ENCODE measurements at places on chromosomes 11 and 22.
A peak's percentile ranks its signal among the peaks of the same experiment; 100 is the strongest.

- DNase-seq, result no peak
These were observed 37.6 kb downstream of the CLDN25 start for GRCh38 chr11:113817162-113817561.

DNA sequence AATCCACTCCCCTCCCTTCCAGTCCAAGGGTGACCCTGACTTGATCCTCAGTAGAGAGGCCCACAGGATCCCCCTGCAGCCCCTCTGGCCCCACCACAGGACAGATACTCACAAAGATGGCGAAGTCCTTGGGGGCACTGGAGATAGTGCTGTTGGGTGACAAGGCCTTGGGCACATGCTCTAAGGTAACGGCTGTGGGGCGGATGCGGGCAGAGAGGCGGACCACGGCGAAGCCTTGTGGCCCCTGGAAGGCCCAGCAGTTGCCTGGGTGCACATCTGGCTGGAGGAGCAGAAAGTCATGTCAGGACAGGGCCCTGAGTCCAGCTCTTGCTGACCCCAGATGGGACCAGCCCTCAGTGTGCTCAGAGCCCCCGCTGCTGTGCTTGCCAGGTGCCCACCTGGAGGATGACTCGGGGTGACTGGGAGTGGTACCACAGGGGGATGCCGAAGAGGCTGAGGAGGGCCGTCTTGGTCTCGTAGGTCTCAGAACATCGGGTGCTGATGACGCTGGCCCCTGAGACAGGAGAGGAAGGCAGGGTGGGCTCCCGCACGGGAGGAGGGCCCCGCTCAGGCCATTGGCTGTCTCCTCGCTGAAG, 17.2 kb downstream of the SUN2 start:
- DNase-seq, result no peak

DNA sequence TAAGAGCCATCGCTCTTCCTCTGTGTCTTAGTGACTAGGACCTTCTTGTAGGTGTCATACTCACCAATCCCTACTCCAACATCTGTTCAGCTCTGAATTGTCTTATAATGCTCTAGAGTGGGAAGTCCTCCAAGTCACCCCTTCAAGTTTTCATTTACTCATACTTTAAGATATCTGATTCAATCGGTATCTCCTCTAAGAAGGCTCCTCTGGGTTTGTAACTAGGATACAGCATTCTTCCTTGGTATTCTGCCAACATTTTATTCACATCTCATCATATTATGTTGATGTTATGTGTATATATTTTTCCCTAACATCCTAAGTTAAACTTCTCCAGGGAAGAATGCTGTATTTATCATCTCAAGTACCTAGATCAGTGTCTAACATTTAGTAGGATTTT, 662.1 kb downstream of the NTM start:
- DNase-seq, result no peak

DNA sequence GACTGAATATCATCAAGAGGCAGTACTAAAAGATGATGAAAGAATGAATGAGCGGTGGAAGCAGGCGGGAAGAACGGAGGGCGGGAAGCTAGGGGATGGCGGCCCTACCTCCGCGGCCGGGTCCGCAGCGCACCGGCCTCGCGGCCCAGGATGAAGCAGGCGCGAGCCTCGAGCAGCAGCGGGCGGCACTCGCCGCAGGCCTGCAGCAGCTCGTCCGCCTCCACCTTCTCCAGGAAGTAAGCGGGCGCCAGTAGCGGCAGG, 3.4 kb downstream of the KLHL35 start:
- DNase-seq, result no peak

DNA sequence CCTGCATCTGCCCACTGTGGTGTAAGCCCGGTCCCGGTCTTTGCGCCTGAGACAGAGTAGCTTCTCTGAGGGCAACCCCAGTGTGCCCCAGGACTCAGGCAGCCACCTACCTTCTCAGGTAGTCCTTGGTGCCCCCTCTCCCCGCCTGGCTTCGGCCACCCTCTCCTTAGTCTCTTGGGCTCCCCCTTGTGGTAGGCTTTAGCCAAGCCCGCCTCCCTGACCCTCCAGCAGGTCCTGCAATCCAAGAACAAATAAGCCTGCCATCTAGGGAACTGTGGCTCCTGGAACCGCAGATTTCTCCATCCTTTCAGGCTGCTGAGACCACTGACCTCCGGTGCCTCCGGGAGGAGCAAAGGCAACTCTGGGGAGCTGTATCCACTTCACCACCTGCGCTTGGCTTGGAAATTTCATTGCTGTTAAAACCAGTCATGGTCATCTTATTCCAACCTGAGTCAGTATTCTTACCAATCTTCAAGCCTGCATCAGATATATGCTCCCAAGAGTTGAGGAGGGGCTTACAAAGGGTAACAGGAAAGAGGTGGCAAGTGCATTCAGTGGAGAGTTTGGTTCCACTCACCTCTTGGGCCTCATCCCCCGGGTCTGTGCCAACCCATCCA, 52.8 kb upstream of the TENM4 start:
- DNase-seq, result peak; percentile 3

- no peak for DNase-seq
These were observed 51.9 kb upstream of the PTPRJ start for GRCh38 chr11:47928426-47928825.

DNA sequence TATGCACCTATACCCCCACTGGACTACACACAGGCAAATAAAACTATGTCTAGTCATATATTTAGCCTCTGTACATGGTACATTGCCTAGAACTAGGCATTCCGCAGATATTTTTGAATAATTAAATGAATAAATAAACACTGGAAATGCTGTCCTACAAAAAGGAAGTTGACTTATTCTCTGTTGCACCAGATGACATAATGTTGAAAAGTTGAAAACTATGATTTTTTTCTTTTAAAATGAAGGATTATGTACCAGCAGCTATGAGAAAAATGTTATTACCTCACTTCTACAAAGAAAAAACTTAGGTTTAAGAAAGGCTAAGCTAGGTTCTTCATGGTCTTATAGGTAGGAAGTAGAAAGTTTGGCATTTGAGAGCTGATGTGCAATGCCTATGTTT, 856.6 kb downstream of the METTL15 start:
- DNase-seq, result no peak

- no peak for DNase-seq
These were observed 74.9 kb upstream of the CAPRIN1 start for GRCh38 chr11:33976495-33977199.

DNA sequence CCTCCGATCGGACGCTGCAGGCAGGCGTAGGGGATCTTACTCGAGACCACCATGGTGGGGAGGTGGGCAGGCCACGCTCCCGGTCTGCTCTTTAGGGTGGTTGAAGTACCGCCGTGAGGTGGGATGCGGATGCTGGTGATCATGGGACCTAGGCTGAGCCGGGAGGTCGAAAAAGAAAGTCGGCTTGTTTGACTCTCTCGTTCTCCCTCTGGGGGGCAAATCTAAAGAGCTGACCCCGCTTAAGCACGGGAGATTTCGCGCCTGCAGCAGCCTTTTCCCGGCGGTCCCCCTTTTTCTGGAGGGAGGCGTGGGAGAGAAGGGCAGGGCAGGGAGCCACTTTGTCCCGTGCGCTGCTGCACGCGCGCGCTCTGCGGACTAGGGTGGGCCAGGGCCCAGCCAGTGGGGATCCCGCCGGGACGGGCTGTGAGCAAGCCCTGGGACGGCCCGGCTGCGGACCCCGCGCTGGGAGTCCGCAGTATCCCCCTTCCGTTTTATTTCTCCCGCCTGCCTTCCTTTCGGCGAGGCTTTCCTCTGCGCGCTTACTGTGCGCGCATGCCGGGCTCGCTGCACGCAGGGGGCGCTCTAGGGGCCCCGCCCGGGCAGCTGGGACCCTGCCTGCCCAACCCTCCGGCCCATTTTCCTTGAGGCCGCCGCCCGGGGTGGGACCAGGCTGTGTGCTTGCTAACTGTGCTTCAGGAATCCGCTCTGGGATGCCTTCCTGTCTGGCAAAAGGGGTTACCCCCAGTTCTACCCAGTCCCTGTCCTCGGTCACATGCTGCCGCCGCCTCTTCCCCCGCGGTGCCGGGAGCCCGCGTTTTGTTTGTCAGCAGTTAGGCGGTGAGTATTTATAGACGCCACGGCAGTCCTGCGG, 81.0 kb downstream of the PRR5L start:
- peak; percentile 72 for DNase-seq

- DNase-seq, result no peak
These were observed 217.1 kb downstream of the CSNK2A3 start for GRCh38 chr11:11135820-11136476.

Data from CD8-positive, alpha-beta memory T cell (primary cell).